ENCODE measurements at places on chromosomes 1 and 21.
A peak's percentile ranks its signal among the peaks of the same experiment; 100 is the strongest.

DNA sequence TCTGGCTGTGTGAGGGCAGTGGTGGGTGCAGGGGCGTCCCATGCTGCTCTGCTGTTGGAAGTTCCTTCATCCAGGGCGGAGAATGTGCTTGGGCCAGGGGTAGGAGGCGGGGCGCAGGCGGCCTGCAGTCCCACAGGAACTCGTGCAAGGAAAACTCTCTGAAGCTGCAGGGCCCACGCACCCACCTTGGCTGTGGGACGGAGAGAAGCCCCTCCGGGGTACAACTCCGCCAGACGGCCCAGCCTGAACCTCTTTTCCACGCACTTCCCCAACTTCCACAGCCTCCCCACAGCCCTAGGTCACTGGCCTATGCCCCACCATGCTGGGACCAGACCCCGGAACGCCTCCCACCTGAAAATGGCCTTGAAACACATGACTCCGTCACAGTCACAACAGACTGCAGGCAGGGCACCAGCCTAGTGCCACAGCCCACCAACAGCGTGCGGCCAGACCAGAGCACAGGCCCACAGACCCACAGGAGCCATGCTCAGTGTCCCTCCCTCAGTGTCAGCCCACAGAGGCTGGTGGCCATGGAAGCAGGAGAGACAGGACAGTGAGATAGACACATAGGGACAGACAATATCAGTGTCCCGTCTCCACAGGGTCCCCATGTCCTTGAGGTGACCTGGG, 47.8 kb downstream of the WNT9A start:
- peak; percentile 4 for DNase-seq

DNA sequence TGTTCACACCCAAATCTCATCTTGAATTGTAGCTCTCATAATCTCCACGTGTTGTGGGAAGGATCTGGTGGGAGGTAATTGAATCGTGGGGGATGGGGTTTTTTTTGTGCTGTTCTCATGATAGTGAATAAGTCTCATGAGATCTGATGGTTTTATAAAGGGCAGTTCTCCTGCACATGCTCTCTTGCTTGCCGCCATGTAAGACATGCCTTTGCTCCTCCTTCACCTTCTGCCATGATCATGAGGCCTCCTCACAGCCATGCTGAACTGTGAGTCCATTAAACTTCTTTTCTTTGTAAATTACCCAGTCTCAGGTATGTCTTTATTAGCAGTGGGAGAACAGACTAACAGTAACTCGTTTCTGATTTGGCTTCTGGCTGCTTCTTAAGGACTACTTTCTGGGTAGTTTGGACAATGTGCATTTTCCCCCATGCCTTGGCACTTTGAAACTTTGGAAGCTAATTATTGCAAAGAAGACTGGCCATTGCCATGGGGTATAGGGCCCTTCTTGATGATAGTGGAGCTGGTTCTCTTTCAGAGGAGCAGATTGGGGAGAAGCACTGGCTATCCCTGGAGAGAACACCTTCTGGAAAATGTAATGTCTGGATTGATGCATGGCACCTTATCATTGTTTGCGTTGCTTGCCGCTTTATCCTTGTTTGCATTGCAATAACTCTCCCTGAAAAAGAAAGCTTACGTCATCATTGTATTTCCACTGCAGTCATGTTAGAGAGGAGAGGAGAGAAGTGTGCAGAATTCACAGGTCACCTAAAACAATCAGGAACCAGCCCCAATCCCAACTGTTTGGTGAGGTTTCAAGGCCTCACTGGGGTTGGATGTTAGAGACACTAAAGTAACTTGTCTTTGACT, 5.9 kb downstream of the CNIH3 start:
- DNase-seq: no peak

GRCh38 chr21:28393279-28393678, 599.4 kb downstream of the LTN1 start:
- no peak for DNase-seq

DNA sequence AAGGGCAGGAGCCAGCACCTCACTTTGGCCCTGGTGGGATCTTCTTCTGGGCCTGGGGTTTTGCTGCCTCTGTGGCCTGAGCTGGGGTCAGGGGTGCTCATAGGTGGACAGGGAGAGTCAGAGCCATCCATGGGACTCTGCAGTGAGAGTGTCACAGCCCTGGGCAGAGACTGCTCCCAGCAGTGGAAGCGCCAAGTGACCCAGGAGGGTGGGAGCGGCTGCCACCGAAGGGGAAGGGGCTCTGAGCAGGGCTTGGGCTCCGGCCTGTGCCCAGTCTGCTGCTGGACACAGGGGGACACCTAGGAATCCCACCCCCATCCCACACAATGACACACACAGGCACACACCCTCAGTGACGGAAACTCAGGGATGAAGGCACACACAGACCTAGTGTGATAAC, 368 bp downstream of the CLCNKB start:
- DNase-seq: no peak

DNA sequence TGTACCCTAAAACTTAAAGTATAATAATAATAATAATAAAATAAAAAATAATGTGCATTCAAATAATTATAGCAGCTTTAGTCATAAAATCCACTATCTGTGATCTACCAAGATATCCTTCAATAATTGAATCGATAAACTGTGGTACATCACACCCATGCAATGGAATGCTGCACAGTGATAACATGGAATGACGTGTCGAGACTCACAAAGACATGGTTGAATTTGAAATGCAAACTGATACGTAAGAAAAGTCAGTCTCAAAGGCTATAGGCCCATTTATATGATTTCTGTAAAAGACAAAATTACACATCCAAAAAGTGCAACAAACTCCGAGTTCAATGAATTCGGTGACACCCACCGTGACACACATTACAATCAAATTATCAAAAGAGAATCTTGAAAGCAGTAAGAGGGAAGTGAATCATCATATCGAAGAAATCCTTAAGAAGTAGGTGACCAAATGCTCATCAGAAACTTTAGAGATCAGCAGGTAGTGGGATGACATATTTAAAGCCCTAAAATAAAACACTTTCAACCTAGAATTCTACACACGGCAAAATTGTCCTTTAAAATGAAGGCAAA, 5.2 kb upstream of the SPRR2E start:
- no peak for DNase-seq

GRCh38 chr21:42294273-42294880, 20.8 kb downstream of the TFF3 start:
- no peak for DNase-seq

- peak; percentile 13 for DNase-seq
These were observed 102.4 kb downstream of the CACHD1 start for GRCh38 chr1:64572222-64572900.

DNA sequence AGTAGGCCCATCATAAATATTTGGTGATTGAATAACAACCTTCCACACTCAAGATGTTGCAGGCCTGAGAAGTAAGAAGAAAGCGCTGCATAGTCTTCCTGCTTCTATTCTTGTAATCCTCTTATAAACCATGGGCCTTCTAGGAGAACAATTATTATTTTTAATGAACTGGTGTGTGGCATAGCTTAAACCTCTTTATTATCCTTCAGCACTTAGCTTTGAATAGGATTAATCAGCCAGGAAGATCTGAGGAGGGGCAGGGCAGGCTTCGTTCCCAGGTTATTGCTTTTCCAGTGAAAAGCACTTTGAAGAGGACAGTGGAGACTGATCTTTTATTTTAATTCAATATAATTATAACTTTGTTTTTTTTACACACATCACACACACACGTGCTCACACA, 42.3 kb downstream of the KIF26B start:
- DNase-seq: no peak

DNA sequence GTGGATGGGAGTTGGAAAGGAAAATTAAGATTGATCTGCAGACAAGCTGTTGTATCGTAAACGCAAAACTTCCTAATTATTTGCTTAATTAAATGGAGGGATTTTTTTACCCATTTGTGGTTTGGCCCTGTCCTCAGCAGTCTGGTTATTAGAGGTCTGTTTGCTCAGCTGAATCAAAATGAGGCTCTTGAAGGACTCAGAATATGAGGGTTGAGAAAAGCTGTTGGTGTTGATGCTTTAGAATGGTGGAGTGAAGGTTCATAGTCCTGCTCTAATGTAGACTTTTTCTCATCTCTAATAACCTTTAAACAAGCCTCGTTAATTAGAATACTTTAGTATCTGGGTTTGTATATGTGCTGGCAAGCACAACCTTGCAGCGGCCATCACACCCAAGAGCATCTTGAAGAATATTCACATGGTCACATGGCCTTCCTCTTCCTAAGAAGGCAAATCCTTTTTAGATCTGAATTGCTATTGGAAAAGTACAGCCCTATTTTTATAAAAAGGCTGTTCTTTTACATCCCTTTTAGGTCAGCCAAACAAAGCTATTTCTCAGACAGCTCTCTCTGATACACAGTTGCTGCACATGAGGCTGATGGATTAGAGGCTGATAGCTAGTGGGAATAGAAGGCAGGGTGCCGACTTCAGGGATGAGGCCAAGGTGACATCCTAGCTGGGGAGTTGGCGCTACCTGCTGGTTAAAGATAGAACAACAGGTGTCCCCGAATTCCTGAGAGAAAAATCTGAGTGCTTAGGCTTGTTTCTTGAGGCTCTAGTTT, 53.8 kb downstream of the MACF1 start:
- peak; percentile 52 for DNase-seq

DNA sequence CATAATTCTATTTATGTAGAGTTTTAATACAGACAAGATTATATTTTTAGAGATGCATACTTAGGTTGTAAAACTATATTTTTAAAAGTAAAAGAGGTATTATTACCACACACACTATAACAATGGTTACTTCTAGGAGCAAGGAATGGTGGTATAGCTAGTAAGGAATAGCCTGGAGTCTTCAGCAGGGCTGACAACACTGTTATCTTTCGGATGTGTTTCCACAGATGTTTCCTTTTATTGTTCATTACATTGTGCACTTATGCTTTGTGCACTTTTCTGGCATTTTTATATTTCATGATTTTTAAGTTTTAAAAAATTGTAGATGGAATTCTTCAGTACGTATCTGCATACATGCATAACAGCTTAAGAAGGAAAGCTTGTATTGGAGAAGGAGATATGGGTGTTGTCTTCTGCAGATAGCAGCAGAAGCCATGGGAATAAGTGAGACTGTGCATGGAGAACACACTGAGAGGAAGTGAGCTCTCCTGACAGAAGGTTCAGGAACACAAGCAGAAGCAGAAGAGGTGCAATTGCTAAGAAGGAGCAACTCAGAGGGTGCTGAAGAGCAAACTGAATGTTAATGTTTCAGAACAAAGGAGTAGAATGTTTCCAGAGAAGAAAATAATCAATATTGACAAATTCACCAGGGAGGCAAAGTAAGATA, 91.8 kb downstream of the UCHL5 start:
- DNase-seq: no peak

DNA sequence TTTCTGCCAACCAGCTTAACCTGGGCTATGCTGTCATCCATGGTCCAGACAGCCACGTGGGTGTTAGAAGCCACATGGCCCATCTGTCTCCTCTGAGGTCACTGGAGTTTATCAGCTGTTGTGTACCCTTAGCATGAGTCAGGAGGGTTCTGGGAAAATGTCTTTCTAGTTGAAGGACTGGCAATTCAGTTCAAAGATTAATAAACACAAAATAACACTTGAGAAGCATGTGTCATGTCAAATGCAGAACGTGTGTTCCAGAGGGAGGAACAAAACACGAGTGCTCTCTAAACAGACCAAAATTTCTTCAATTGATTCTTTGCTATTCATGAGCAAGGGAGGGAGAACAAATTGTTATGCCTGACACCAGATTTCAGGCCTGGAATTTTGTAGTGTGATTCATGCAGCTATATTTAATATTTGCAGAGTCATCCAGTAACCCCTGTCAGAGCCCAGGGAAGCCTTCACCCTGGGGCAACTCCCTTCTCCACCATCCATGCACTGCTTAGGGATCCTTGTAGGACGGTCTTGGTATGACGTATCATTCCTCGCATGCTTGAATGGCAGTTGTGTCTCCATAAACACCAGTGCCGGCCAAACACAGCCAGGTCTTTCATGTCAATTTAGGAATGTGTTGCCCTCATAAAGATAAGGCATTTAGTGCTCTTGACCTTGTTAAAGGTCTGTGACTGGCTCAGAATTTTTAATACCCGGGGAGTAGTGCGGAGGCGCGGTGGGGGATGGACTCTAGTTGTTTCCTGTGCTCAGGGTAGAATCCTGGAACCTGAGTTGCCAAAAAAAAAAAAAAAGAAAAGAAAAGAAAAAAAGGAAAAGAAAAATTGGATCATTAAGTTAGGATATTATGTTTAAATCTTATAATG, 27.7 kb upstream of the DYRK1A start:
- DNase-seq: peak; percentile 81

- no peak for DNase-seq
These were observed 31.9 kb downstream of the NPHP4 start for GRCh38 chr1:5960336-5960735.
